Skeletal muscle tissue (tissue), 5 donors: ENCODE measurements at places on chromosomes 5 and 9. TPM values are rescaled to one million over a fixed set of nuclear protein-coding genes. Genes with fewer than 3 reads are reported as not detected.

SHC3 gene
- 0.52 TPM for total RNA-seq

PAEP gene
- total RNA-seq: not detected

SPATA31C1 gene
- total RNA-seq: not detected

PCDHA10 gene
- total RNA-seq: under 0.01 TPM

ACOT12 gene
- total RNA-seq: 0.52 TPM

ADAMTS12 gene
- total RNA-seq: 19.3 TPM

BAAT gene
- total RNA-seq: 0.52 TPM

ENTPD2 gene
- 5.2 TPM for total RNA-seq

SV2C gene
- under 0.01 TPM for total RNA-seq

TMEFF1 gene
- not detected for total RNA-seq

ZNF474 gene
- 2.6 TPM for total RNA-seq

SPARC gene
- total RNA-seq: 1,314 TPM

TLX3 gene
- total RNA-seq: not detected

ANKRD20A1 gene
- total RNA-seq: not detected

PTGS1 gene
- total RNA-seq: 2.6 TPM

COL5A1 gene
- 258 TPM for total RNA-seq

C1QTNF2 gene
- total RNA-seq: 15.1 TPM

ARHGEF37 gene
- total RNA-seq: 2.1 TPM

LAMC3 gene
- total RNA-seq: 0.52 TPM

PTGR1 gene
- 53.2 TPM for total RNA-seq

GPR21 gene
- total RNA-seq: 3.1 TPM

EPB41L4B gene
- 6.8 TPM for total RNA-seq

NR2F1 gene
- 4.2 TPM for total RNA-seq

GPX3 gene
- total RNA-seq: 33.4 TPM

OGN gene
- total RNA-seq: 153 TPM

SELENOP gene
- 179 TPM for total RNA-seq

SHLD3 gene
- 3.1 TPM for total RNA-seq

C9 gene
- total RNA-seq: 1.0 TPM

SAXO1 gene
- not detected for total RNA-seq

LCN9 gene
- not detected for total RNA-seq

PPP1R2B gene
- total RNA-seq: not detected

OR1J1 gene
- total RNA-seq: not detected

LRRC19 gene
- not detected for total RNA-seq

PKD2L2 gene
- 2.6 TPM for total RNA-seq

STXBP1 gene
- 5.2 TPM for total RNA-seq

SPAAR gene
- 1.0 TPM for total RNA-seq

LCN2 gene
- total RNA-seq: 2.1 TPM

MAP1B gene
- 22.4 TPM for total RNA-seq

PCDHB10 gene
- total RNA-seq: 2.6 TPM

DAB2IP gene
- 12.5 TPM for total RNA-seq

GPR151 gene
- not detected for total RNA-seq
